ENCODE measurements at places on chromosomes 5 and 9.
A peak's percentile ranks its signal among the peaks of the same experiment; 100 is the strongest.

- DNase-seq = no peak
These were observed 205.6 kb downstream of the C9orf50 start for GRCh38 chr9:129414993-129415941.

- no peak for DNase-seq
These were observed 284.3 kb downstream of the ARHGAP26 start for GRCh38 chr5:143054480-143054941.

DNA sequence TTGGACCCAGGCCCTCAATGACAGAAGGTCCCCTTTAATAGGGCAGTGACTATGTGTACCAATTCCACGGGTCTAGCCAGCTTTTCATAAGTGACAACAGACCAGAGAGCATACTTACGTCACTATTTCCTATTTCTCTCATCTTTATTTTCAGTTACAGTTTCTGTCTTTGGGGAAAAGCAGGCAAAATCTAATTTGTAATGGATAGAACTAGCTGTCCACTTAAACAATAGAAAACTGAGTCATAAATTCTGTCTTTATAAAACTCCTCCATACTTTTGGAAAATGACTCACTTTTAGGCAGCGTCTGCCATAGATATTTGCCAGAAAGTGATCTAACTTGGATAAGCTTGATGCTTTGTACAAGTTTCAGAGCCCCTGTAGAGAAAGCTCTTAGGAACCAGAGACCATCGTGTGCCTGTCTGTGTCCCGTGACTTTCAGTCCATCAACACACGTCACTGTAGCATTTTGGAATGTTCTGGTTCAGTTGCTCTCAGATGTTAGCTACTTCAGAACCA, 101.9 kb downstream of the F2RL2 start:
- DNase-seq = no peak

GRCh38 chr9:22010866-22011625, 1.9 kb upstream of the CDKN2B start:
- DNase-seq = no peak

- no peak for DNase-seq
These were observed 2.1 kb downstream of the ITGA1 start for GRCh38 chr5:52789851-52790250.

GRCh38 chr5:135236908-135237747, 161.9 kb downstream of the MACROH2A1 start:
- no peak for DNase-seq

- DNase-seq = no peak
These were observed 140.4 kb downstream of the TUSC1 start for GRCh38 chr9:25537808-25538207.

DNA sequence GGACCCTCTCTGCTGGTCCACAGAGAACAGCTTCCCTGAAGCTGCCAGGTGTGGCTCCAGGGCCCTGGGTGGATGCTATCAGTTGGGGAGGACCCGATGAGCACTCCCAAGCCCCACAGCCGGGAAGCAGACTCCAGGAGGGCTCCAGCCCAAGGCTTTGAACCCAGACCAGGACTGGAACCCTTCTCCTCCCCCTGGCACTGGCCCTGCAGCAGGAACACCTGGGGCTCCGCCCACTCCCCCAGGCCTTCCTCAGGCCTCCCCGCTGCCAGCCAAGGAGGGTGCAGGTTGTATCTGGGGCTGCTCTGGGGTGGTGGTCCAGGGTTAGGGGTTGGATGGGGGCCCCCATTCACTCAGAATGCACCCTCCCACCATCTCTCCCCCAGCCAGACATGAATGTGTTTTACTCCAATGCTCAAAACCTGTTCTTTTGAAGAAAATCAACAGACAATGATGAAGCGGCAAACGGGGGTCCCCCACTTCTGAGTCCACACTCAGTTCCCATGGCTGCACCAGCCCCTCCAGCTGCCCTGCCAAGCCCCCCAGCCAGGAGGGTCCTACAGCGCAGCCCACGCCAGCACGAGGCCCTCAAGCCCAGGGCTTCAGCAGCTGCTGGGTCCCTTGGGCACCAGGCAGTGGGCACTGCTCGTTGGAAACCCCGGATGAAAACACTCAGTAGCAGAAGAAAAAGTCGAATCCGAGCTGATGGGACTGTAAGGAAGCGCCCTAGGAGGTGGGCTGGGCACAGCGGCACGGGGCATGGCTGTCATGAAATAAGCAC, 23.2 kb downstream of the CCDC187 start:
- no peak for DNase-seq

GRCh38 chr5:76818844-76819831, at the start of gene F2RL1:
F2RL1 (plus strand) TSS chr5:76819030; CDS start chr5:76819183, 153 bp downstream.
- no peak for DNase-seq

DNA sequence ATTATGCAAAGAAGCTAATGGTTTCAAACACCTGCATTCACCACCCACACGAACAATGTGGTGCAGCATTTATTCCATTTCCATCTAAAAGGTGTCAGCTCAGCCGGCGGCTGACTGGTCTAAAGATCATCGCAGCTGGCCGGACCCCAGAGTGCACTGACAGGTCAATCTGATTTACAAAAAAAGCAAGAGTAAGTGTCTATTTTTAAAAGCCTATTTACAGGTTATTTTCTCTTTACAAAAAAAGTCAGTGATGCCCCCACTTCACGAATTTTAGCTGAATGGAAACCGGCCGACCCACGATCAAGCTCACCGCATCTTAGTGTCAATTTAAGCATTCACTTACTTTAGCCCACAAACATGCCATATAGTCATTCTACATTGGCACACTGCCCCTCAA, 58.3 kb downstream of the SEMA4D start:
- no peak for DNase-seq

DNA sequence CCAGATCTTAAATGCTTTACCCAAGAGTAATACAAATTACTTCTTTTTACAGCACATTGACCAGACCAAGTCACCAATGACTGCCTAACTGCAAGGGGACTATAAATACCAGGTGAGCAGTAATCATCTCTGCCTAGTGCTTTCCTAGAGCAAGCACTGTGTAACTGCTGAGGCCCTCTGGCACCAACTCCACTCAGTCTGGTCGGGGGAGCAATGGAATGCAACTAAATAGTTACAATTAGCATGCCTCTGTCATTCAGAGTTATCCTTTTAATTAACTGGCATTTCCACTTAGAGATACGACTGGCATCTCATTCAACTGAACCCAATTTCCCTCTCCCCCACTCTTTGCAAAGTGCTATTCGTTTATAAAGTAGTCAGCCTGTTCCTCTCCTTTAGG, 1309.1 kb upstream of the DMAC1 start:
- no peak for DNase-seq

DNA sequence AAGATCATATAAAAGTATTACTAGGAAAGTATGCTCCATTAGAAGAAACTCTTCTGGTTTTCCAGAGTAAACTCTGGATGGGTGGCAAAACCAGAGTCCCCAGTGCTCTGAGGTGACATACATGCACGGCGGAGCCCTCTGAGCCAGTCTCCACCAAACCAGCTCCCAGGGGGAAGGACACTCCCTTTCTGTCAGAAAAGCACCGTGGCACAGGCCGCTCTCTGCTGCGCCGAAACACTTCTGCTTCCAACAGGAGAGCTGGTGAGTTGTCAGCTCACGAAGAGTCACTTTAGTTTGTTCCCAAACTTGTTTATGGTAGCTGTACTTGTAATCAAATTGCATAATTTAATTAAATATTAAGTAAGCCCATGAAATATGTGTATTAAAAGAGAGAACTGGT, 184.6 kb downstream of the CDK5RAP2 start:
- DNase-seq = no peak

GRCh38 chr5:155091768-155092717, 78.5 kb downstream of the KIF4B start:
- no peak for DNase-seq

DNA sequence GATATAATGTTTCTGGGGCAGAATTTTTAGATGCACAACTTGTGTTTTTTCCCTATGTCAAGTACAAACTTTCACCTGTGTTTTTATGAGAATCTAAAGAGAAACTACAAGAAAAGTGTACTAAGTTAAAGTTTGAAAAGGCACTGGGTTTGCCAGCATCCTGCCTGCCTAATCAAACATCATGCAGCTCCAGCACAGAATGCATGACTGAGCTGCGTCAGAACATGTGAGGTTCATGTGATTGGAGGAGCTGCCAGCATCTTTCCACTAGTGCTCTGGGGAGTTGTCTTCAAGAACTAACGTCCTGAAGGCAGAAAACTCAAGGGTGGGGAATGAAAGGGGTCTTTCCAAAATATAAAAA, 46.1 kb upstream of the RIC1 start:
- DNase-seq = peak; percentile 21

- DNase-seq = no peak
These were observed 31.2 kb downstream of the HMGCS1 start for GRCh38 chr5:43281840-43282658.
